ENCODE measurements at places on chromosomes 3 and 15.
A peak's percentile ranks its signal among the peaks of the same experiment; 100 is the strongest.

DNA sequence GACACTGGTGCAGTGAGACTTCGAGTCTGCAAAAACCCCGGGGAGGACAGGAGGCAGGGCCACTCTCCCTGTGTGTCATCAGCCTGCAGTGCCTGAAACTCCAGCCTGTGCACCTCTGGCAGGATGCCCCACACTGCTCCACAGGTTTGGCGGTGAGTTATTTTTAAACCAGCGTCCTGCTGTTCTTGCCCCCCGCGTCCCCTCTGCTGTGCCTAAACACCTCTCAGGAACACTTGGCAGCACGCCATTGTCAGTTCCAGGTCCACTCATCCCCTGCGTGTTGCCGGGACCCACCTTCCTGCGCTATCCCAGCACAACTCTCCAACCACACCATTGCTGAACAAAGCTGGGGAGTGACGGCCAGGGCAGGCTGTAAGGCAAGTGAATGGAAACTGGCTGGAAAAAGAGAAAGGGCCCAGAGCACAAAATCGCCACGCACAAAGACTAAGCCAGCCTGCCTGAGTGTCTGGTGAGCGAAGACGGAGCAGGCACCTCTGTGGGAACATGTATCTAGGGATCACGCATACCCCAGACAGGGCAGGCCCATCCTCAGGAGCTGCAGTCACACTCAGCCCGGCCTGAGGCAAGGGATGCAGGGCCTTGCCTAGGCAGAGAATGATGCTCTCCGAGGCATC lies 3.1 kb upstream of the PLA2G4F start:
- DNase-seq = no peak

GRCh38 chr15:31265090-31265870 lies 61.4 kb upstream of the KLF13 start:
- no peak for DNase-seq

GRCh38 chr15:25862472-25863110 lies 536 bp downstream of the ATP10A start:
- DNase-seq = no peak

- DNase-seq = no peak
Measured at GRCh38 chr15:64895285-64896065, 16.2 kb upstream of the ANKDD1A start.

DNA sequence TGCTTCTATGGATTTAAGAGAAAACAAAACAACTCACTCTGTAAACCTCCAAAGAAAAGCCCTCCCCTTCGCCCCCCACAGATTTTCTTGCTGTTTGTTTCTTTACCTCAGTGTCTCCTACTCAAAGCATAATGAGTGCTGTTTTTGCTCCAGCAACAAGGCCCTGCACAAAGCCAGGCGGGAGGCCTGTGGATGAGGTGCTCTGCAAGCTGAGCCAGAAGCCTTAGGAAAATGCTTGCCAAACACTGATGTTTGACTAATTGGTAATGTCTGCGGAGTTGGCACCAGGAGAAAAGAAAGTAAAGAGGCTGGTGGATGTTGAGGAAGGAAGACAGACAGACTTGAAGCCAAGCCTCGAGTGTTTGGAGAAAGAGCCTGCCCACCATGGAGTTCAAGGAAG lies 99.7 kb downstream of the RARB start:
- DNase-seq = no peak

DNA sequence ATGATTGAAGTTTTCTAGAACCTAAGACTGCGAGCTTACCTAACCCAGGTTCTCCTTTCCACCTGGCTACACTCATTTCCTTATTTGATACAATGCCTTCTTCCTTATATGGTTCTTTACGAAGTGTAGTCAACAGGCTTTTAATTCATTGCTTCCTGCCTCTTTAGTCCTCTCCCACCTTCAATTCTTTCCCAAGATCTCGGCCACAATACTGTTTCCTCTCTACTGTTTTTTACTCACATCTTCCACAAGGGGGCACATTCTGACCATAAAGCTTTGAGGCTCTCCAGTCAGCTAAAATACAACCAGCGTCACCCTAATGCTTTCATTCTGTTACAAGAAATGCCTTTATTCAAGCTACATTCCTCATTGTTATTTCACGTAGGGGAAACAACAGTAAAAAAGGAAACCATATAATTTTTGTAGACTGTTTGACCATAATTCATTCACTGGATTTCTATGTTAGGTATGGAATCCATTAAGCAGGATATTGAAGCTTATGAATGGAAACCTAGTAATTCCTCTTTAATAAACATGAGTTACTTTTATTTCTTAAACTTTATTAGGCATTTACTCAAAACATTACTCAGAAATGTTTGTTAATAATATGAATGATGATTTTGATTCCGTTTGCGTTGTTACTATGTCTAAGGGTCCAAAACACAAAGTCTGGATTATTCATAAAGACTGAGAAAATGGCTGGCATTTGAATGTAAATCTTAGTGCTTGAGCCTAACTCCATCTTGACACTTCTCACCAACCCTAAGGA lies 29.5 kb upstream of the VEPH1 start:
- peak; percentile 71 for DNase-seq

GRCh38 chr3:52223449-52224408 lies 1.7 kb downstream of the TLR9 start:
- DNase-seq = no peak

DNA sequence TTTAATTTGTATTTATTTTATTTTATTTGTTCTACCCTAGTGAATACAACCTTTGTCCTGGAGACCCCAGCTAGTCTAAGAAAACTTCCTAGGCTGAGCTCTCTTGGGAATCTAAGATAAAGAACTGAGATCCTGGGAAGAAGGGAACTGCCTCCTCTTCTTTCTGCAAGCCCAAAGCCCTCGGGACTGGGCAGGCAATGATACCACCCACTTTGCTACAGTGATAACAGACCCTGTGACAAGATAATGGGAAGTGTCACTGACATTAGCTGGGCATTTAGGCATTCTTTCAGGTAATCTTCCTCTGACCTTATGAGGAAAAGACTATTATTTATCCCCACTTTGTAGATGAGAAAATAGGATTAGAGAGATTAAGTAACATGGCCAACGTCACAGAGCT lies 15.1 kb downstream of the TYRO3 start:
- DNase-seq = no peak

GRCh38 chr3:25056036-25056755 lies 371.9 kb upstream of the RARB start:
- DNase-seq = no peak

- DNase-seq = no peak
Measured at GRCh38 chr3:116186049-116186448, 259.2 kb downstream of the LSAMP start.

DNA sequence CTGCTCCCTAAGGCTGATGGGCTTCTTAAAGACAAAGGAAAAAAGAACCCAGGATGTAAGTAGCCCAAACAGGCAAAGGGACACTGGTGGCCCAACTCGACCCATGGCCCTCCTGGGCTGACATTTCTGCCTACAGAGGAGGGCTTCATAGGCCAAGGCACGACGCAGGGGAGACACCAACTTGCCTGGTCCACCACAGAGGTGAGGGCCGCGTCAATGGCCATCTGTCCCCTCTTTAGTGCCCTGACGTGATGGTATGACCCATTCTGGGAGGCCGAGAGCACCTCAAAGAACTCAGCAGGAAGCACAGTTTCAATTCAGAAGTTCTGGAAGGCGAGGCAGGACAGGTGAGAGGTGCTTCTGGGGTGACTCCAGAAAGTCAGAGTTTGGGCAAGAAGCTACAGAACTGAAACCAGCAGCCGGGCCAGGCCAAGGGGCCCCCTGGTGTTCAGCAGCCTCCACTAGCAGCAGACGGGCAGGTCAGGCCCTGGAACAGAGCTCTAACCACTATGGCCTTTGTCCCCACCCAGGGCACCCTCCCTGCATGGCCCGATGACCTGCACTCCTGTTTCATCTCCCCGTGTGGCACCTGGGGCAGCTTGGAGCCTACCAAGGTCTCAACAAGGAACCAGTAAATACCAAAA lies 45.1 kb downstream of the HMCES start:
- DNase-seq = no peak

GRCh38 chr3:184321666-184322065 lies 7.3 kb downstream of the EIF4G1 start:
- no peak for DNase-seq

DNA sequence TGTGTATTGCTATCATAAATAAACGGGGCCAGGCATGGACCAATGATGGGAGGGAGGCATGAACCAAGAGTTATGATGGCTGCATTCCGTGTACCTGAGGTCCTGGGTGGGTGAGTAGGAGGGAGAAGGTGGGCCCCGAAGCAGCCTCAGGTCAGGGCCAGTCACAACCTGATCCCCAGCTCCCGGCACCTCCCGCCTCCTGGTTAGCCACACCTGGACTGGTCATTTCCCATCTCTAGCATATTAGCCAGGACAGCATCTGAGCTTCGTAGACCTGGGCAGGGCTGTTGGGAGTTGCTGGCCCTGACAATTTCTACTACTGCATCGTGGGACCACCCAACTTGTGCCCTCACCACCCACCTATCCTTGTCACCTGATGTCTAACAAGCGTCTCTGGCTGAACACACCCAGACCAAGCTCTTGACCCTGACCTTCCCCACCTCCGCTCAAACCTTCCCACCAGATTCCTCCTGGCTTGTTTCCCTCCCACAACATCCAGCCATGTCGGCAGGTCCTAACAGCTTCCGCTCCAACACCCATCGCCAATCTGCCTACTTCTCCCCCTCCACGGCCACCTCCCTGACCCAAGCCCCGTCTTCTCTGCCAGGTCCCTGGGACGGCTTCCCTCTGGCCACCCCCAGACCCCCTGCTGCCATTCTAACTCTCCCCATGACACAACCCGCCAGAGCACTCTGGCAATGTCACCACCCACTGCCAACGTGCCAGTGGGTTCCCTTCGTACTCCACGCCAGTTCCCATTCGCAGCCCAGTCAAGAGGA lies 133.8 kb upstream of the IQSEC1 start:
- no peak for DNase-seq

- no peak for DNase-seq
Measured at GRCh38 chr3:172272698-172273097, 175.6 kb downstream of the GHSR start.

DNA sequence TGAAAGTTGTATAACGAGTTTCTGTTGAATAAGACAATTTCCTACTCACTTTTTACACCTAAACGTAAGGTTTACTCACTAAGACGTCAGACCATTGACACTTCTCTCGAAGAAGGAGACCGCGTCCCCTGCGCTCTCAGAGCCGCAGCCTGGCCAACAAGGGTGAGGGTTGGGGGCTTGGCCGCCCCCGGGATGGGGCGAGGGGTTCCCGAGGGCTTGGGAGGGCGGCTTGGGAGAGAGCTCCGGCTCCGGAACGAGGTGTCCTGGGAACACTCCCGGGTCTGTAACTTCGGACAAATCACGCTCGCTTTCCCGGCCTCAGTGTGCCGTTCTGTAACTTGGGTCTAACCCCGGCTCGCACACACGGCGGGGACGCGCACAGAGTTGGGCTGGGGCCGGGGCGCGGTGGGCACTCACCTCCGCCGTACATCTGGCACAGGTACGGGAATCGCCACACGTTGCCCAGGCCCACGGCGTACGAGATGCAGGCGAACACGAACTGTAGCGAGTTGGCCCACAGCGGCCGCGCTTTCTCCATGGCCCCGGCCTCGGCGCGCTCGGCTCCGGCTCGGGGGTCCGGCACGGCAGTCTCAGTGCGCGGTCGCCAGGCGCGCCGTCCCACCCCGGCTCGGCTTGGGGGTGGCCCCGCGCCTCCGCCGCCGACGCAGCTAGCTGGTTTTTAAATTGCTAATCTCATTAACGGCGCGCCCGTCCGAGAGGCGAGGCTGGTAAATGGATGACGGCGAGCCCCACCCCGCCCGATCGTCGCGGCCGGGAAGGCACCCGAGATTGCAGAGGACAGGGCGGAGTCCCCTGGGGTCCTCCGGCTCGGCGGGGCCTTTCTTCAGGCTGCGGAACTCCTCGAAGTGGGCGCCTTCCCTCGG lies at the start of gene SLC6A20:
TSS of gene SLC6A20 (minus strand) at position 655 of the 884 bp plus-strand sequence. CDS start at position 538, 117 bp downstream.
- no peak for DNase-seq

DNA sequence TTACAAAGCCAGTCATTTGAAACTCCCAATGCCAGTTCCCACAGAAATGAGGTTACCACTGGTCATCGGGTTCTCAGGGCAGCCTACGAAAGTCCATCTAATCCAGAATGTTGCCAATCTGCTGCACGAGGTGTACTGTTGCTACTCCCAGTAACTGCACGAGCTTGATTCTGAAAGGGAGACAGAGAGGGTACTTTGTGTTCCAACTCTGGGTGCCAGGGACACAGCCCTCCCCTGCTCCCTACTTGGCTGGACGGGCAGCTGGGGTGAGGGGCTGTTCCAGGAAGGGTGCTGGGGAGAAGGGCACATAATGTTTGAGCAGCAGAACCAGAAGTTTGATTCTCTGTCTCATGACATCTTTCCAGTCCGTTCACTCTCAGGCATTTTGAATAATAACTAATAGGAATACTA lies 27.1 kb upstream of the OSBPL11 start:
- DNase-seq = no peak

- no peak for DNase-seq
Measured at GRCh38 chr3:1172644-1173043, 79.8 kb downstream of the CNTN6 start.

DNA sequence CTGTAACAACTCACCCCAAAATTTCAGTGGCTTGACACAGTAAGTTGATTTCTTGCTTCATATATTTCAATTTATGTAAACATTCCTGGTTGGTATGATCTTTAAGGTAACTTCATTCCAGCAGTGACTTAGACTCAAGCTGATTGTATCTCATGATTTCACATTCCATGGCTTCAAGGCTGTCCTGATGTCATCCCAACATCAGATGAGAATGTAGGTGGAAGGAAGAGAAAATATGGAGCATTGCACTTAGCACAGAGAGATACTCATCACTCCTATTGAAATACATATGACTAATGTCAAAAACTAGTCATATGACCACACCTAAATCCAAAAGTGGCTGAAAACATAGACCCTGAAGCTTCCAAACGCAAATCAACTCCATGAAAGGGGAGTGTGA lies 793.8 kb downstream of the TBL1XR1 start:
- DNase-seq = no peak

DNA sequence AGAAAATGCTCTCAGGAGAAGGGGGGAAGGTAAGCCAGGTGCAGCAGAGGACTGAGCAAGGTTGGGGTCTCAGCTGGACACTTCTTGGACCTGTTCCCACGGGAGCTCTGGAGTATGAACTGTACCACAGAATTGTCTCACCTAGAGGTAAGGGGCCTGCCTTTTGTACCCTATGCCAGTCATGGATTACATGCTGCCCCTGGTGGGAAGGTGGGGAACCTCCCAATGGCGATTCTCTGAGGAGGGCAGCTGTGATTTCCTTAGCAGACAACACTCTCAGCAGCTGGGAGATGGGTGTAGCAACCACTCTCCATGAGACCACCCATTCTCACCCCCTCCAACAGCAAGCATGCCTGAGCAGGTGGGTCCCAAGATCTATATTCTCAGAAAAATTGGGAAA lies 329.4 kb upstream of the CTNNB1 start:
- DNase-seq = no peak

DNA sequence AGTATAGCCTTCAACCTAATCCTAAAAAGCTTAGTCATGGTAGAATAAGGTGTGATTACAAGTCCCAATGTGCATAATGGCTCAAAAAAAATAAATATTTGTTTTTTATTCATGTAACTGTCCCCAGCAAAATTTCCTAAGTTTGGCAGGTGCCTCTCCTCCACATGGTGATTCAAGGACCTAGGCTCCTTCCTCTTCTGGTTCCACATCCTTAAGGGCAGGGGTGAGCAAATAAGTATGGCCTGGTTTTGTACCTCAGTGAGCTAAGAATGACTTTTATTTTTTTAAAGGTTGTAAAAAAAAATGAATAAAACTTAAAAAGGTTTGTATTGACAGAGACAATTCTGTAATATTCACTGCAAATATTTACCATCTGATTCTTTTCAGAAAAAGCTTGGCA lies 343.5 kb upstream of the UBE2E2 start:
- DNase-seq = no peak

GRCh38 chr3:184554461-184554860 lies 7.1 kb upstream of the EPHB3 start:
- no peak for DNase-seq
